Activated CD4-positive, alpha-beta T cell treated with anti-CD3 and anti-CD28 coated beads for 36 hours (primary cell): ENCODE measurements at places on chromosomes 3 and 15. TPM values are rescaled to one million over a fixed set of nuclear protein-coding genes. Genes with fewer than 3 reads are reported as not detected.

- DNase-seq, result no peak
Measured at GRCh38 chr15:40280260-40281056, 2.4 kb downstream of the ANKRD63 start.

GRCh38 chr3:159652452-159652851, 336.2 kb upstream of the IL12A start:
- no peak for DNase-seq

DOCK3 gene
- total RNA-seq, result 2.5 TPM

- no peak for DNase-seq
Measured at GRCh38 chr3:190492129-190492528, 21.8 kb upstream of the IL1RAP start.
